ENCODE measurements at places on chromosomes 6 and 20.

DNA sequence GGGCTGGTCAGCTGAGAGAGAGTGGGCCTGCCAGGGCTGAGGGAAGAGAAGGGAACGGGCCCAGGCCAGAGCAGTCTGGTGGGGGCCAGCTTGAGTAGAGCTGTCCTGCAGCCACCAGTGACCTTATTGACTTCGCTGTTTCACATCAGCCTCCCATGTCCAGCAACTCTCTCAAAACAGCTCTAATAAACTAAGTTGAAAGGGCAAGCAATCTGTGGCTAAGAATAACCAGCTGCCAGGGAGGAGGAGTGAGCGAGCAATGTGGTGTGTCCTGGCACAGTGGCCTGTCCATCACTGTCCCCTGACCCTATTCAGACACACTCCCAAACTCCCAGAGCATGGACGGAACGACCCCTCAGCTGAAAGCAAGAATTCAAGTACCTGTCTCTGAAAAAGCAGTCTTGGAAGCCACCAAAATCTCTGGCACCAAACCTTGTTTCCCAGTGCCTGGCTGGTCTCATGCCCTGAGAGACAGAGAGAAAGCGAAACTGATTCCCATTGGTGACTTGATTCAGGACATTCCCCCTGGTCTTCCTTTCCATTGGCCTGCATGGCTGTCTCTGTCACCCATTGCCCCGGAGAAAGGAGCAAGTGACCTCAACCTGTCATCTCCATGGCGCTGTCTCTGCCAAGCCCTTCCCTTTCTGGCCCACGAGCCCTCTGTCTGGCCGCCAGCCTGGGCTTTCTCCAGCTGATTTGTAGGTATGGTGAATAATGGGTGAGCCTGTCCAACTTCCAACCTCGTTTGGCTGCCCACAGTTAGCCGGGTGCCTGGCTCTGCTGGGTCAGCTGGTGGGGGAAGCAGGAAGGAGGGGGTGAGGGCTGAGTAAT is at the start of gene DDO:
Gene DDO, minus strand, starts transcription at position 490 of the 831 bp plus-strand sequence. CDS start 2,113 bp downstream, outside the sequence.
- DNase-seq: no peak

DNA sequence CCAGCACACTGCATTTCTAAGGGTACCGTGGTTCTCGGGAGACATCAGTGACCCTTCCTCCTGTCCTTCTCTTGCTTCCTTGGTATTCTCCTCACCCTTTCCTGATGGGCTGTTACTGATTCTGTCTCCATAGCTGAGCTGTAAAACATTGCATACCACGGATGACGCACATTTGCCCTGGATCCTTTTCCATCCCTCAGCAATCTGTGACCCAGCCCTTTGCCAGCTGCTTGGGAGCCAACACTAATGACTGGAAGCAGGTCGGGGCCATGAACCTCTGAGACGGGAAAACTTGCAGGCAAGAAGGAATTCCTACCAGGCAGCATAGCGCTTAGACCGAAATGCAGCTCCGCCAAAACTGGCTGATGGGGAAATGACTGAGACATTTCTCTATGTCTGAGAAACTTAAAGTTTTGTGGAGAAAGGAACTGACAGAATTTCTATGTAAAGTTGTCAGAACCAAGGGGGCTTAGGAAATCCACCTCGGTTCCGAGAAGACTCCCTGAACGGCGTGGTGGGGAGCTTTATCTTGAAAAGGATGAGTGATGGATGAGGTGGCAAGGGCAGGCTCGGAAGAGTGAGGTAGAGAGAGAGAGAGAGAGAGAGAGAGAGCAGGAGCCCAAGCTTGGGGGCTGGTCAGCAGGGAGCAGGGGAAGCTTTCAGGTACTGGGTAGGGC is 19.2 kb downstream of the TUBB2B start:
- no peak for DNase-seq

DNA sequence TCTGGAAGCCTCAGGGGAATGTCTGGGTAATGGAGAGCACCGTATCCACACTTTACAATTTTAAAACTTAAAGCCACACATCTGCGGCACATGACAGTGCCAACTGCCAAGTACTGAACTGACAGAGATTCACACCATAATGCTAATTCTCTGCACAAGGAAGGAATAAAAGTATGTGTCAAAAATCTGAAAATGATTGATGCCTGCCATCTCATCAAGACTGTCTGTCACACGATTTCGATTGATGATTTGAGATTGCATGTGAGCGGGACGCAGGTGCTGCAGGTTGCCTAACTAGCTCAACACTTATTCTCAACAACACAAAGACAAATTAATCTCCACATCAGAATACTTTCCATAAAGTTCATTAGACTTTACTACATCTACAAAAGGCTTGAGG is 391.2 kb downstream of the PRKN start:
- no peak for DNase-seq

- no peak for DNase-seq
Observed at GRCh38 chr6:15330174-15330944, 84.5 kb downstream of the JARID2 start.

DNA sequence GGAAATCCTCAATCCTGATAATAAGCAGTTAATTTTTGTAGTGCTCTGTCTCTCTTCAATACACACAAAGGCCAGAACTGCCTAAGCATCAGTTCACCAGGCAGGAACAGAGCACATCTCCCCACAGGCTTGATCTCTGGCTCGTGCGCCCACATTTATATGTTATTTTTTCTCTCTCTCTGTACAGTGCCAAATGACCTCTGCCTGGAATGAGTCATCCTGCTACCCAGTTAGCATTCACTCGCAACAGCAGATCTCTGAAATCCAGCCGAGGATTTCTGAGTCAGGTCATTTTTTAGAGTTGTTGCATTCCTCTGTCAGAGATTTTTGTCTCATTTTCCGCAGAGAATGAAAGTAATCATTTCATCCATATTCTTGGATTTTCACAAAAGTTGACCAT is 107.1 kb downstream of the COL12A1 start:
- DNase-seq: no peak

GRCh38 chr20:17518339-17519052 is 12.7 kb downstream of the BFSP1 start:
- no peak for DNase-seq

DNA sequence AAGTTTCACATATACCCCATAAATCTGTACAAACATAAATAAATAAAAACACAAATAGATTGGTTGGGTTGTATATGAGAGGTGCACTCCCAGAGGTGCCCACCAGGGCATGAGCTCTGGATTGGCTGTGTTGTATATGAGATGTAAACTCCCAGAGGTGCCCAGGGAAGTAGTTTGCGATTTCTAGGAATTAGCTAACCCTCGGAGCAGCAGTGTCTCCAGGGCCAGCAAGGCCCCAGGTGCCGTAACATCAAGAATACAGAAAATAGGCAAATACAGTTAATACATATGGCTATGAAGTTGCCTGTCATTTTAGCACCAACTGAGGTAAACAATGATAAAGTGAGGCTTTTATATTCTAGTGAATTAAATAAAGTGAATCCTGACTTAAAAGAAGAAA is 5.4 kb upstream of the GINM1 start:
- DNase-seq: no peak

GRCh38 chr6:136404627-136405419 is 115.2 kb upstream of the BCLAF1 start:
- DNase-seq: no peak

DNA sequence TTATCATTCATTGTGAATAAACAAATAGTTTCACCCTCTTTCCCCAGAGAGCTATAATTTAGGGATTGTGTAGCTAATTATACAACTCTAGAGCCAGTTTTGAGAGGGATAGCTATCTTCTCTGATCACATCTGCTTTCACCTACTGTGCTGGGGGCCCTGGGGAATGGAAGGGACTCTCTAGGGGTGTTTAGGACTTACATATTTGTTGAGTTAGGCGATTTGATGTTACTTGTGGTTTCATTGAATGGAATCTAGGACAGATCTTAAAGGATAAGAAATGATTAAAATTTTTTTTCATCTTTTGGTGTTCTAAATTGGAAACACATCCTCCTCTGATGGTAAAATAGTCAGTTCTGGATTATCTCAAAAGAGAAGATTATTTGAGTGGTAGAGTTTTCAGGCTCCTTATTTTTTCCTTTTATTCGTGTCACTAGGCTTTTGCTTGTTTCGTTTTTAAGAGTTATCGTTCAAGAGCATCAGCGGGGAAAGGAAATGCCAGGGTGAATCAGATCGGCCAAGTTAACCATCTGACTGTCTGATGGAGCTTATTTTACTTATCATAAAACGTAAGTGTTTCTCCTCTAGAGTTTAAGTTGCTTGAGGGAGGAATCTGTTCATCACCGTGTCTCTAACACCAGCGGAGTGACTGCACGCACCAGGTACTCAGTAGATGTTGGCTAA is 236.7 kb downstream of the FARS2 start:
- DNase-seq: no peak

- DNase-seq: no peak
Observed at GRCh38 chr20:36850759-36851158, 25.2 kb upstream of the TLDC2 start.

- no peak for DNase-seq
Observed at GRCh38 chr6:4377603-4378002, 242.2 kb upstream of the ECI2 start.

- no peak for DNase-seq
Observed at GRCh38 chr6:20148433-20148832, 63.8 kb downstream of the MBOAT1 start.

Measured in stimulated activated CD4-positive, alpha-beta T cell treated with anti-CD3 and anti-CD28 coated beads, Interleukin-15, amount 100 ng/mL, for 1 hour (primary cell).